Temporal lobe (tissue), 4 donors: ENCODE measurements at places on chromosomes 2 and 18. TPM values are rescaled to one million over a fixed set of nuclear protein-coding genes. Genes with fewer than 3 reads are reported as not detected.

The ADCYAP1 gene
- 4.4 TPM for total RNA-seq

The EPB41L3 gene
- 39.3 TPM for total RNA-seq

The AMER3 gene
- 26.8 TPM for total RNA-seq

The MPP4 gene
- 0.25 TPM for total RNA-seq

The RNMT gene
- 42.0 TPM for total RNA-seq

The DSC2 gene
- 5.4 TPM for total RNA-seq

The DSC3 gene
- 0.49 TPM for total RNA-seq

The VWA3B gene
- 0.98 TPM for total RNA-seq

The RGPD8 gene
- total RNA-seq, result 20.9 TPM

The AOX1 gene
- 1.7 TPM for total RNA-seq

The CNDP1 gene
- 0.49 TPM for total RNA-seq

The NFATC1 gene
- 0.49 TPM for total RNA-seq

The KANSL3 gene
- total RNA-seq, result 26.3 TPM

The CCDC141 gene
- 1.5 TPM for total RNA-seq

The RELCH gene
- 60.7 TPM for total RNA-seq

The FAM228B gene
- 71.8 TPM for total RNA-seq
